Cerebellum (tissue), 4 donors: ENCODE measurements at places on chromosomes 5 and 9. TPM values are rescaled to one million over a fixed set of nuclear protein-coding genes. Genes with fewer than 3 reads are reported as not detected.
A peak's percentile ranks its signal among the peaks of the same experiment; 100 is the strongest.

DNA sequence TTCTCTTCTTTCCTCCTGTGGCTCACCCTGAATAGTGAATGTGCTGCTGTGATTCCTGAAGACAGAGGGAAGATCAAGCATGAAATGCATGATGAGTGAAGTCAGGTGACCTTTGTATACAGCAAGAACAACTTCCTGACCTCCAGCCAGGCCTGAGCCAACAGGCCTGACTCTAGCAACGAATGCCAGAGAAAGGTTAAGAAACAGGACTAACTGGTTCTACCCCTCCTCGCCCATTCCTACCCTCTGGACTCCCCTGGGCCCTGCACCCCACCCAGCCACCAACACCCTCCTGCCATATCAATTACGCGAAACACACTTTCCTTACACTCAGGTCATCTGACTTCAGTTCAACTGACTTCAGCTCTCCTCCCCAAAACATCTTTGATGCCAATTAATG lies 4.9 kb downstream of the SUSD1 start:
- no peak for DNase-seq

- DNase-seq = peak; percentile 7
Measured at GRCh38 chr9:82939451-82939850, 123.5 kb downstream of the RASEF start.

- no peak for DNase-seq
Measured at GRCh38 chr9:114909661-114910060, 20.7 kb downstream of the TNFSF8 start.

GRCh38 chr5:89698028-89698427 lies 711.5 kb downstream of the CETN3 start:
- DNase-seq = no peak

GRCh38 chr9:116149844-116150243 lies 3.7 kb upstream of the PAPPA start:
- DNase-seq = no peak

DNA sequence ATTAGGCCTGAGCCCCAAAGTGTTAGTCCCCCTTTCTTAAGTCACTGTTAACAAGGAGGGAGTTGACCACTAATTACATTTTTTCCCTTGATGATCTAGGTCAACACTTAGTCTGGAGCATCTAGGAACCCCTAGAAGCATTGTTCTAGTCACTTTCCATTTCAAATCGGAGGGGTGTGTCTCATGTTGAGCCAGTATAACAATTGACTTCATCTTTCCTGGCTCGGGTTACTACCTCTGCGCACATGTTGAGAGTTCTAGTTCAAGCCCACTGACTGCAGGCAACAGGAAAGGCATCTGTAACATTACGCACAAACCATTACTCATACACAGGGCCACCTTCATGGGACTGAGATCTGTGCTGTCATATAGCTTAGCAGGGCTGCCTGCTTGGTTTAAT lies 164.9 kb downstream of the NTRK2 start:
- no peak for DNase-seq

DNA sequence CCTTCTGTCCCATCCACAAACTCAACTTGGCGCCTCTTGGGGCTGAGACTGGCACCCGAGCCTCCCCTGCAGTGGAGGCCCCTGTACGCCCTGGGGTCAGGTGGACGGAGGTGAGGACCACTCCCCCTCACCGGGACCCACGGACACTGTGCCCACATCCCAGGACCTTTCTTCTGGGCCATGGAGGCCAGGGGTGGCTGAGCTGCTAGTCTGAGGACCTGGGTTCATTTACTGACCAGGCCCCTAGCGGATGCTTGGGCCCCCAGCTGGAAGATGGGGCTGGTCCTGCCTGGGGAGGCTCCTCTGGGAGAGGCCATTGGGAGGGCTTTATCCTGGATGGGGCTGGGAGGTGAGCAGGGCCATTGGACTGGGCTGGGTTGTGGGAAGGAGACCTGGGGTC lies 16.9 kb upstream of the SLC6A19 start:
- no peak for DNase-seq

Gene TLX3
- 5.2 TPM for total RNA-seq

Gene GLRA1
- total RNA-seq = 3.6 TPM

Gene MARCHF11
- total RNA-seq = 1.6 TPM

Gene CCDC152
- 7.4 TPM for total RNA-seq

Gene LOX
- total RNA-seq = 3.3 TPM
